ENCODE measurements at places on chromosomes 2 and 18.
A peak's percentile ranks its signal among the peaks of the same experiment; 100 is the strongest.

GRCh38 chr2:48268671-48269070, 261.3 kb upstream of the STON1 start:
- no peak for DNase-seq

GRCh38 chr2:132636346-132636745, 33.7 kb downstream of the LYPD1 start:
- DNase-seq, result no peak

DNA sequence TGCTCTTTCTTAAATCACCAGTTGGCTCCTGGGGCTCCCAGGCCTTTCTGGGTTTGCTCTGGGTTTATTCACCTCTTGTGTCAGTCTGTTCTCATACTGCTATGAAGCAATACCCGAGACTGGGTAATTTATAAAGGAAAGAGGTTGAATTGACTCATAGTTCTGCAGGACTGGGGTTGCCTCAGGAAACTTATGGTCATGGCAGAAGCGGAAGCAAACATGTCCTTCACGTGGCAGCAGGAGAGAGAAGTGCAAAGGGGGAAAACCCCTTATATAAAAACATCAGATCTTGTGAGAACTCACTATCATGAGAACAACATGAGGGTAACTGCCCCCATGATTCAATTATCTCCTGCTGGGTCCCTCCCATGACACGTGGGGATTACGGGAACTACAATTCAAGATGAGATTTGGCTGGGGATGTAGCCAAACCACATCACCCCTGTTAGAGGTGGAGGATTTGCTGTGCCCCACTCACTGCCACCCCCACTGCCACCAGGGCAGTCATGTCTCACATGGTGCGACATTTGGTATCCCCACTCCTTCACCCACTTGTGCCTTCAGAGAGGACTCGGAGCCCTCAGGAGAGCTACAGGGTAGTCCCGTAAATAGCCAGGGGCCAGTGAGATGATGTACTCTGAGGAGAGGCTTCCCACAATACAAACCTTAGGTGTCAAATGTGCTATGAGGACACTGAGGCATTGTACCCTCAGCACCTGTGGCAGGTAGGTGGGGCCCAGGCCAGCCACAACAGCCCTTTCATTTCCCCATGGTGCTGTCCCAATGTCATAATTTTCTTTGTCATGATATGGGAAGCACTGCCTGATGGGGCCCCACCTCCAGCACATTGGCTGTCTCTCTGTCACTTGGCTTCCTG, 35.7 kb downstream of the CDC42EP3 start:
- peak; percentile 82 for DNase-seq

DNA sequence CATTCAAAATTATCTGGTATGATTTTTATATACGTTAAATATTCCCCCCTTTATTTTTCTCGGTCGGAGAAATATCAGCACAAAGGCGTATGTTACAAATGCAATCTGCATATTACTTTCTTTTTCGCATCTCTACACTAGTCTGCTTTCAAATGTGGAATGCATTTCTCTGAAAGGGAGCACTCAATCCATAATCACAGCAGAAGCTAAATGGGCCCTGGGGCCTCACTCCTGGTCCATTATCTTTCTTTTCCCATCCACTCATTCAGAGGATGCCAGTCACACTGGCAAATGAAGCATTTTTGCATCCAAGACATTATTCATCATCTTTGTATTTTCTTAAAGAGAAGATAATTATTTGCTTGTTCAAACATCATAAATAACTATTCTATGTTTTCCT, 295.2 kb upstream of the LRP1B start:
- no peak for DNase-seq

DNA sequence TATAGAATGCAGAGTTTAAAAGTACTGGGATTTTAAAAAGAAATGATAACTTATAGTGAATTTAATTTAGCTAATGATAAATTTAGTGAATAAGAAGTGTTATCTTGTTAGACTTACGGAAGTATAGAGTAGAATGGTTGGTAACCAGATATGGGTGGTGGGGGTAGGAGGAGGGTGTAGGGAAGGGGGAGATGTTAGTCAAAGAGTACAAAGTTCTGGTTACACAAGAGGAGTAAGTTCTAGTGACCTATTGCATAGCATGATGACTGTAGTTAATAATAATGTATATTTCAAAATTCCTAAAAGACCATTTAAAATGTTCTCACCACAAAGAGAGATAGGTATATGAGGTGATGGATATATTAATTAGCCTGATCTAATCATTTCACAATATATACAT, 184.8 kb upstream of the STON1 start:
- DNase-seq, result no peak

- DNase-seq, result no peak
Observed at GRCh38 chr18:35559867-35560266, 21.7 kb upstream of the GALNT1 start.

DNA sequence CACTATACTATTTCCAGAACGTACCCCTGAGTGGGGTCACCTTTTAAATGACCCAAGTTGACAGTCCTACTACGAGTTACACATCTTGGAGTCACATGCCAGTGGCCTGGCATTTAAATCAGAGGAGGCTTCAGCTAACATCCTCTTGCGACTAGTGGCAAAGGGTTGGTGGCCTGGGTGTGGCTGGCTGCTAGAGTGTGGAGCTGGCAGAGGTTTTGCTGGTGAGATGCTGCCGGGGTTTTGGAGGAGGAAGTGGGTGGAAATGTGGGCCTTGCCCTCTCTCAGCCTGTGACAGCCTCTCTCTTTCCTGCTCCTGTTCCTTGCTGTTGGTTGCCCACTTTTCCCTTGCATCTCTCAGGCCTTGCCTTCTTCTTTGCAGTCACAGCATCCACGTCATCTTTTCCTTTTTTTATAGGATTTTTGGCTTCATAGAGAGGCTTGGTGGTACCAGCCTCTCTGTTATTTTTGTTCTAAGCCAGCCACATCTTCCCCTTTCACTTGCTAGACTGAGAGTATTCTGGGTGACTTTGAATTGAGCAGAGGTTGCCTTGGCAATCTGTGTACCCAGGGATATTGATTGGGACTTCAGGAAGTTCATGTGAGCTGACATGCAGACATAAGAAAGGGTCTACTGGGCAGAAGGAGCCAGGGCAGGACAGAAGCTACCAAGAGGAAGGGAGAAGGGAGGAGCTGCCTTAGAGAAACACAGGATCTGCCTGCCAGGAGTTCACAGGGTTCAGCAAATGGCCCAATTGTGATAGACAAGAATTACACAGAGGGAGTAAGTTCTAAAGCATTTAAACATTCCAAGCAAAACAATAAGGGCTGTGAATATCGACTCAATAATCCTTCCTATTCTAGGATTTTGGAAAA, 55.4 kb downstream of the CDC42EP3 start:
- DNase-seq, result peak; percentile 47

DNA sequence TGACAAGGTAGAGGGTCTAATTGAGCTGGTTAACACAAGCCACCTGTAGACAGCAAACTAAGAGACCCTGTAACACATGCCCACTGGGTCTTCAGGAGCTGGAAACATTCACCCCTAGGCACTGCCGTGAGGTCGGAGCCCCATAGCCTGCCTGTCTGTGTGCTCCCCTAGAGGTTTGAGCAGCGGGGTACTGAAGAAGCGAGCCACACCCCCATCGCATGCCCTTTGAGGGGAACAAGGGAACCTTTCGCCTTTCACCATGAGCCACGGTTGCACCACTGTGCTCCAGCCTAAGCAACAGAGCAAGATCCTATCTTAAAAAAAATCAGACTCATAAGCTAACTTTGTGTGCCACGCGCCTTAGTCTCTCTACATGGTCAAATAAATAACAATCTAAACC, 36.2 kb upstream of the RAB27B start:
- DNase-seq, result no peak

GRCh38 chr2:123908522-123908921, 116.6 kb upstream of the CNTNAP5 start:
- DNase-seq, result no peak

DNA sequence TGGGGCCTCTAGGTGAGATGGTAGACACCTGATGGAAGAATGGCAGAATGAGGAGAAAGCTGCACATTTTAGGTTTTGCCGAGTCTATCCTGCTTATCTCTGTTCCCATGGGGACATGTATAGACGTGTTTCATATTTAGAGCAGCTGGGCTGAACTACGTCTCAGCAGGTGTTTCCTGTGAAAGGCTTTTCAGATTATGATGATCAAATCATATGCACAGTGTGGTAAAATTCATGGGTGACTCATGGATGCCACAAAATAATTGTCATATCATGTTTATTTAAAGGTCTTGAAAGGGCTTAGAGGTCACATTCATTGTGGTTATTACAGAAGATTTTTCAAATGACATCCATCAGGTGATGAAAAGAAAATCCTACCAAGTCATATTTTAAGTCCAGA, 90.5 kb downstream of the ICOS start:
- DNase-seq, result no peak

- DNase-seq, result peak; percentile 28
Observed at GRCh38 chr2:161416708-161417437, 776 bp downstream of the TBR1 start.

DNA sequence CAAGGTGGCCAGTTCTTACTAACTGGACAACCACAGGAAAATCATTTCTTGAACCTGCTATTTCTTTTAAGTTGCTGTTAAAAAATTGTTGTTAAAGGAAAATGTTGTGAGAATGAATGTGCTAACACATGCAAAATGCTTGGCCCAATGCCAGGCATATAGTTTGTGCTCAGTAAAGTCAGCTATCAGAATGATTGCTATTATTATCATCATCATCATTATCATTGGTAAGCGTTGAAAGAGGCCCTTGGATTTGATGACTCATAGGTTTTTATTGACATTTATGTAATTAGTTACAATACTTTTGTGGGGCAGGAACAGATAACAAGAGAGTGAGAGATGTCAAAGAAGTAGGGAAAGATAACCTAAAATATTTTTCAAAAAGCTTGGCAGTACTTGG, 394.2 kb upstream of the ZEB2 start:
- no peak for DNase-seq

GRCh38 chr2:110867078-110867477, 134.7 kb downstream of the ACOXL start:
- peak; percentile 27 for DNase-seq

DNA sequence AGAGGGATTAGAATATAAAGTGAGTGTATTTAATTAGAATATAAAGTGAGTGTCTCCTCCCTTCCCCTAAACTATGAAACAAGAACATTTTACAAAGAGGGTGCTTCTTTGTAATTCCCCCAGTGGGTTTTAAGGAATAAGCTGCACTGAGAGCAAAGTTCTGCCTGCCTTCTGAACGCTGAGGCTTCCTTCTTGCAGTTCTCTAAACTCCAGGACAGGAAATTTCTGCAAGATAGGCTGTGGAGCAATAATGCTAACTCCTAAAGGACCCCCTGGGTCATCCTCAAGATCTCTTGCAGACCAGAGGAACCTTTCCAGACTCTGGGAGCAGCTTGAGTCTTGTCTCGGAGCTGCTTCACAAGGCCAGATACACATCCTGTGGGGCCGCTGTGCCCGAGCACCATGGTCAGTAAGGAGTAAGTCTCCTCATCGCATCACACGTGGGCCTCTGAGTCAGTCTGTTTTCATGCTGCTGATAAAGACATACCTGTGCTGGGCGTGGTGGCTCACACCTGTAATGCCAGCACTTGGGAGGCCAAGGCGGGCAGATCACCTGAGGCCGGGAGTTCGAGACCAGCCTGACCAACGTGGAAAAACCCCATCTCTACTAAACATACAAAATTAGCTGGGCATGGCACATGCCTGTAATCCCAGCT, 87.5 kb upstream of the KCNE4 start:
- no peak for DNase-seq

DNA sequence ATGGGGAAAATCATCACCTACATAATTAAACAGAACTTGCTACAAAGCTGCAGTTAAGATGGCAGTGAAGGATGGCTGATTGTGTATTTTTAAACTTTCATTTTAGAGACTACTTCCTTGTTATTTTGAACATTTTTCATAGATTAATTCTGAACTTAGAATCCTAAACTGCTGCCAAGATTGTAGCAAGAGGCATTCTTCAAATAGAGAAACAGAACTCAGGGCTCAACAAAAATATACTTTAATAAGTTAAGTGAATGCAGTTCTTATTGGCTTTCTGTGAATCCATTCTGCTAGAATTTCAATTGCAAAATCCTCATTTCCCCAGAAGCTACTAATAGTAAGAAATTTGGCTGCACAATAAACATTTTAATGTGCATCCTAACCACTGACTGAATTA, 160.3 kb downstream of the L3MBTL4 start:
- DNase-seq, result no peak

- DNase-seq, result peak; percentile 51
Observed at GRCh38 chr2:62306751-62307468, 111.0 kb downstream of the B3GNT2 start.

GRCh38 chr2:109383505-109384307, 230.1 kb downstream of the SEPTIN10 start:
- no peak for DNase-seq

DNA sequence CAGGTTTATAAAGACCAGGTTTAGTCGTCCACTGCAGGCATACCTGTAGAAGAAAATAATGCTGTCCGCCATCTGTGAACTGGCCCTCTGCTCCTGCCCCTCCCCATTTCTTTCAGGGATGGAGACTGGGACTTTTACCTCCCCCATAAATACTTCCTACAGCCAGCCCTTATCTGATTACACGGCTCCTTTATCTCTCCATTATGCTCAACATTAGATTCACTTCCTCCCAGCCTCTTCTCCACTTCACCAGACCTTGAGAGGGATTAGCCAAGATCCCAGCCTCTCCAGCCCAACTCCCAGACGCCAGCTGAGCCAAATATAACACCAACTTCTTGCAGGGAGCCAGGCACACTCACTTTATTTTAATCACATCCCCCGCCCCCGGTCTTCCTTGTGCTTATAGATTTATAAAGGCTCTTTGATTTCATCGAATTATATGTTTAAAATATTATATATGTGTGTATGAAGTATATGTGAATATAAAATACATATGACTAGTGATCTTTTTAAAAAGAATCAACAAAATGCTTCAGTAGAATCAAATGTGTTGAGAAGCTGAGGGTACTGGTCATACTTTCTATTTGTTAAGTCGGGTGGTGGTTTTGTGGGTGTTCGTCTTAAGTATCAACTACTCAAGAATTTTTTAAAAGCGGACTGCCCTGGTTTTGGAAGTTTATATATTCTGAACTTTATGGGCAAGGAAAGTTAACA, 81.0 kb downstream of the SPRED2 start:
- DNase-seq, result no peak

DNA sequence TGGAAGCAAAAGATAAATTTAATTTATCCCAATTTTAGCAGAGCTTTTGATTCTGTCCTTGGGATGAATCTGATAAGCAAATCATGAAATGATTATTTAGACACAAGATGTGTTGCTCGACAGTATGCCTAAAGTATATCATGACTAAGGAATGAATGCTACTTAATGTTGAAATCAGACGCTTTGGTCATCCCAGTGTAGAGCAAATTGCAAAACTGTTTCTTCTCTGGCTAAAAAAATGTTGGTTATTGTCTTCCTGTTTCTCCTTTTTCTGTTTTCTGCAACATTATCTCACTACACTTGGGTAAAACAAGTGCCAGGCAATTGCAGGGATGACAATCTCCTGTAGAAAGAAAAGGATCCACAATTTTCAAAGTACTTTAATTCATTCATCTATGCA, 66.4 kb downstream of the BABAM2 start:
- no peak for DNase-seq

GRCh38 chr2:46469116-46469515, 10.2 kb upstream of the TMEM247 start:
- no peak for DNase-seq

All from stimulated activated CD4-positive, alpha-beta T cell treated with anti-CD3 and anti-CD28 coated beads, Interleukin-15, amount 100 ng/mL, for 24 hours (primary cell).